ENCODE measurements at places on chromosomes 16 and 17.
A peak's percentile ranks its signal among the peaks of the same experiment; 100 is the strongest.

GRCh38 chr16:55836158-55836611, 3.3 kb upstream of the CES1 start:
- DNase-seq: no peak

GRCh38 chr17:31646642-31647041, 212.4 kb downstream of the COPRS start:
- no peak for DNase-seq

DNA sequence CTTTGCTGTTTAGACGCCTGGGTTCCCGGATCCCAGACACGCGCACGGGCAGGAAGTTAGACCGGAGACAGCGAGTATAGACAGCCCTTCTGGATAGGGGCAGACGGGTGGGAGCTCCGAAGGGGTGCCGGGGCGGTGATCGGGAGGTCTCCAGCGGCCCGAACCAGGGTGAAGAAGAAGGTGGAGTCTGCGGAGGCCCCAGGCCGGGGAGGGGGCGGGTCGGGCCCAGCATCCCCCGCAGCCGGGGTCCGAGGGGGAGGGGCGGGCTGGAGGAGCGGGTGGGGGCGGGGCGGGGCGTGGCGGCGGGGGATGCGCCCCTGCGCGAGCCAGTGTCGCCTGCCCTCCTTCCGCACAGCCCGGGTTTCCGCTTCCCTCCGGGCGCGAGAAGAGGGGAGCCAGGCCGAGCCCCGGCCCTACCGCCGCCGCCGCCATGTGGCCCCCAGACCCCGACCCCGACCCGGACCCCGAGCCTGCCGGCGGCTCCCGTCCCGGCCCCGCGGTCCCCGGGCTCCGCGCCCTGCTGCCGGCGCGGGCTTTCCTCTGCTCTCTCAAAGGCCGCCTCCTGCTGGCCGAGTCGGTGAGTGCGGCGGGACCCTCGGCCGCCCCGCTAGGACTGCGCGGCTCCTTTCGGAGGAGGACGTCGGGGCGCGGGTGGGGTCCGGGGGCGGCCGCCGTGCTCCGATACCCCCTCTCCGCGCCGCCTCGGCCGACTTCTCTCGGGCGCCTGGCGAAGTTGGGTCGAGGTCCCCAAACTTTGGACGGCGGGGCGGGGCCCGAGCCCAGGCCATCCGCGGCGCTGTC, at the start of gene CMTM3:
Gene CMTM3, plus strand, starts transcription at position 329 of the 801 bp plus-strand sequence. Its CDS starts 102 bp downstream, at position 431.
- peak; percentile 76 for DNase-seq

GRCh38 chr16:2095918-2096582, 39.6 kb downstream of the PKD1 start:
- DNase-seq: no peak

DNA sequence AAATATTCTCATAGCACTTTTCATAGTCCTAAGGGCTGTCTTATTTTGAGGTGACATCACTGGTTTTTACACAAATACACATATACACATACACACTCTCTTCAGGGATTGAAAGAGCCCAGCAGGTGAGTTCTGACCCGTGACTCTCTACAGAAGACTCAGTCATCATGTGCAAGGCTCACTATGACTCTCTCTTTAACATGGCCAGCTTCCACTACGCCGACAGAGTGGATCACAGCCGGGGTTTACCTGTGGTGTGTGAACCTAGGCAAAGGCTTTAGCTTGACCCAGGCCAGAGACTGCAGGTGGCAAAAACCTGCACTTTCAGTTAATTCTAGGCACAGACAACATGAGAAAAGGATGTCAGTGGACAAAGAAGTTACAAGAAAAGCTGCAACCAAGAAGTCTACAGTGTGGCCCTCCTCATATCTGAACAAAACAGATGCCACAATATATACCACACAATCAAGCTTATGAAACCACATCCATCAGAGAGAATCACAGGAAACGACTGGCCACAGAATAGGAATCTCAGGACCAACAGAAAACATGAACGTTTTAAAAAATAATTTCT, 56.5 kb downstream of the CYTH1 start:
- DNase-seq: no peak

GRCh38 chr17:7308625-7309433, 1.4 kb downstream of the EIF5A start:
- DNase-seq: peak; percentile 94

DNA sequence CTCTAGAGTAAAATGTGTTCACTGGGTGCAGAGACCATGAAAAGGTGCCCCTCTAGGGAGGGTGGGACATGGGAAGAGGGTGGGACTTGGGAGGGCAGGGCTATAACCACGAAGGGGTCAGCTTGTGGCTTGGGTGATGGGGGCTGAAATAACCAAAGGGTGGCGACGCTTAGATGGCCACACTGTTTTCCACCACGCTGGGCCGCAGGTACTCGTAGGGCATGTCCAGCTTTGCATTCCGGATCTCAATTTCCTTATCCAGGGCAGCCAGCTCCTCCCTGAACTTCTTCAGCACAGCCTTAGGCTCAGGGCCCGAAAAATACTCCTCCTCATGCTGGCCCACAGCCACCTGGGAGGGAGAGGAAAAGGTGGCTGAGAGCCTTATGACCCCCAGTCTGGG, 10.0 kb downstream of the ALOX15 start:
- DNase-seq: no peak
